ENCODE measurements at places on chromosomes 4 and X.

GRCh38 chr4:8209181-8209874, 10.2 kb downstream of the SH3TC1 start:
- no peak for DNase-seq

- no peak for DNase-seq
These were observed 1573.5 kb upstream of the TENM3 start for GRCh38 chr4:180669680-180670079.

GRCh38 chr4:93232883-93233282, 595.7 kb upstream of the ATOH1 start:
- no peak for DNase-seq

DNA sequence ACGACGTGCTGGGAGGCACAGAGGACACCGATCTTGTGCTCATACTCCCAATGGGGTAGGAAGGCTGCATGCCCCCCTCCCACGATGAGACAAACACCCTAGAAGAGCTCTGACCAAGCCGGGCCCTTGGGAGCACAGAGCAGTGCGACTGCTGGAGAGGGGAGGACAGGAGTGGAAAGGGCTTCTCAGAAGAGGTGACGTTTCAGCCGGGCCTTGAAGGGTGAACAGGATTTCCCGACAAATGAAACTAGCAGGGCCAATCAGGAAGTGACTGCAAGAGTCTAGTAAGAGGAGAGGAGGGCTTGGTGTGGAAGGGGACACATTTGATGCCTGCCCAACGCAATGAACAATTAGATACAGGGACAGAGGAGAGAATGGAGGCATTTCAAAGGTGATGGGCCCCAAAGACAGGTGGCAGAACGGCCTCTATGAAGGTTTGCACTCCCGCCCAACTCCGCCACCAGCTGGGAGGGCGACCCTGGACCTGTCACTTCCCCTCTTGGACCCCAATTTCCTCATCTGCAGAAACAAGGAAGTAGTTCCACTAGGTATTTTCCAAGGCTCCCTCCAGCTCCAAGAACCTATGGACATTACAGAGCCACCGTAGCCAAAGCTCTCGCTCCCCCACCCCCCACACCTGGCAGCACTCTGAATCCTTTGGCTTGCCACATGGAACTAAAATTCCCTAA, 3.9 kb downstream of the HCFC1 start:
- DNase-seq, result no peak

DNA sequence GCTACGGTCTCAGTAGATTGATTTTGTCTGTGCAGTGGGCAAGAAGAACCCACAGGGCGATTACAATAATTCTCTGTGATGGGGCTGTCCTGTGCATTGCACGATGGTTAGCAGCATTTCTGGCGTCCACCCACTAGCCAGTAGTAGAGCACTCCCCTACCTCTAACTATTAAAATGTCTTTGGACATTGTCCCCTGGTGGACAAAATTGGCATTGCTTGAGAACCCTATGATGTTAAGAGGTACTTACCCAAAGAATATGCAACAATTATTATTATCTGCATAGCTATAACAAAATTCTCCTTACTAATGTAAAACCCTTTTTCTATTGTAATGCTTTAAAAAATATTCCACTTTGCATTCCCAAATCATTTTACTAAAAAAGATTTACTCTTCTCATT, 109.5 kb upstream of the VCX3A start:
- DNase-seq, result no peak

GRCh38 chr4:7516773-7517144, 82.0 kb upstream of the PSAPL1 start:
- no peak for DNase-seq

- no peak for DNase-seq
These were observed 1329.1 kb downstream of the PCDH18 start for GRCh38 chr4:136203199-136203598.

GRCh38 chr4:147755561-147756295, 23.8 kb downstream of the ARHGAP10 start:
- no peak for DNase-seq

DNA sequence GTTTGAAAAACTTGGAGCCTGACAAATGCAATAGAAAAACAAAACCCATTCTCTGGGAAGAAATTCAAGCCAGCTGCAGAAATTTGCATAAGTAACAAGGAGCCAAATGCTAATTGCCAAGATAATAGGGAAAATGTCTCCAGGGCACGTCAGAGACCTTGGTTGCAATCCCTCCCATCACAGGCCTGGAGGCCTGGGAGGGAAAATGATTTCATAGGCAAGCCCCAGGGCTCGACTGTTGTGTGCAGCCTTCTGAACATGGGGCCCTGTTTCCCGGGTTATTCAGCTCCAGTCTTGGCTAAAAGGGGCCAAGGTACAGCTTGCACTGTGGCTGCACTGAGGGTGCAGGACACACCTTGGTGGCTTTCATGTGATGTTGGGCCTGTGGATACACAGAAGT, 760.4 kb upstream of the PABPC4L start:
- DNase-seq, result no peak

- DNase-seq, result no peak
These were observed 54.5 kb upstream of the GRIA2 start for GRCh38 chr4:157165935-157166610.

DNA sequence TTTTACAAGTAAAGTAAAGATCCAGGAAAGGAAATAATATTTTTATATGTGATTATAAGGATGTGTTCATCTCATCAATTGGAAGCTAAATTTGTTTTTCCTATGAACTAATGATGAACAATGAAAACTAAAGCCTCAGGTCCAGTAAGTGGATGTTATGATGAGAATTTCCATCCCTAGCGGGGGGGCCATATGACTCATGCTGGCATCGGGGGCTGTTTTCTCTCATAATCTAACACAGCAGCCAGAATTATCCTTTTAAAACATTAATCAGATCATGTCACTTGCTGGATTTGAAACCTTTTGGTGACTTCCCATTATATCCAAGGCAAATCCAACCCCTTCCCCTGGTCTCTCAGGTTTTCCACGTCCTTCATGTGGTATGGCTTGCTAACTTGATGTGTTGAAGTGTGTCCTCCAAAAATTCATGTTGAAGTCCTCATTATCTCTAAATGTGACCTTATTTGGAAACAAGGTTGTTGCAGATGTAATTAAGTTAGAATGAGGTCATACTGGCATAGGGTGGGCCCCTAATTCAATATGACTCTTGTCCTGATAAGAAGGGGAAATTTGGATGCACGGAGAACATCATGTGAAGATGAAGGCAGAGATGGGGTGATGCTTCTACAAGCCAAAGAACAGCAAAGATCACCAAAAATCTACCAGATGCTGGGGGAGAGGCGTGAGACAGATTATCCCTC, 96.8 kb downstream of the AKAP4 start:
- no peak for DNase-seq

DNA sequence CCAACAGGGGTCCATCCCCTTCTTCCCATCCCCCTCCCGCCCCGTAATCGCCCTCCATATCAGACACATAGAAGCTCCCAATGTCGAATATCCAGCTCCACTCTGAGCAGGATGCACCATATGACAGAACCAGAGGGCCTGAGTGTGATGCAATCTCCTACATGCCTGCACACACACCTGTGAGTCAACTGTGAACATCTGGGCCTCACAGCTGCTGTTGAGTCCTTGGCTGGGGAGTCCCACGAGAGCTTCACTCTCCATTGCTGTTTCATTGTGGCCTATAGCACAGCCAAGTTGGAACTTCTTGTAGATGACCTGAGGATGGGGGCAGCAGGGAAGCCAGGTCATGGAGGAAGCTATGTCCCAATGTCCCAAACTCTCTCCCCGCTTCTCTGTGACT, 8.2 kb downstream of the SLC38A5 start:
- no peak for DNase-seq

DNA sequence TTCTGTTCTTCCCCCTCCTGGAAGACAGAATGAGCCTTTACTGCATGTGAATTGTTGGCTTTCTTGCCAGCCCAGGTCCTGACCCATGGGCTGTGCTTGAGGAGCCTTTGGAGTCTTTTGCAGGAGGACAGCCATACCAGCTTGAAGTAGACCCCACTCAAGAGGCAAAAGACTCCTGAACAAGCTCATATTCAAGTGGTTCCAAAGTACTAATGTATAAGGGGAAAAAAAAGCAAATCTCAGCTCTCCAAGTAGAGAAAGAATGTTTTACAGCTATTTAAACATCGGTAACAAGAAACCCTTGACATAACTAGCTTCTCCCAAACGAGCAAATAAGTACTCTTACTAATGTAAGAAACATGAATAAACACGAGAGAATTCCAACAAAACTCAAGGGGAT, 174.9 kb upstream of the MXRA5 start:
- no peak for DNase-seq

DNA sequence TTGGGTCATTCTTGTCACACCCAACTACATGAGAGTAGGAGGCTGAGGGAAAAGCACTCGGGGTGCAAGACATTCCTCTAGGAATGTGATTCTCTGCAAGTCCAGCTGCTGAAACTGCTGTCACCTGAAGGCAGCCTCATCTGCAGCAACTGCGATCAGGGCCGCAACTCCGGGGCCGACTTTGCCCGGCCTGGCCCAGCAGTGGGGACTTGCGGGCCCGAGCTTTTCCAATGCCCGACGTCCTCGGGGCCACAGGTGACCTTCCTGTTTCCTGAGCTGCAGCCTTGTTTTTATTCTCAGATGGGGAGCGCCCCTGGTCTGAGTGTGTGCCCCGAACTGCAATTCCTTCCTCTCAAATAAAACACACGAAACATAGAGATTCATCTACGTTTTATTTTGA, 104.7 kb upstream of the NKX1-1 start:
- DNase-seq, result no peak

DNA sequence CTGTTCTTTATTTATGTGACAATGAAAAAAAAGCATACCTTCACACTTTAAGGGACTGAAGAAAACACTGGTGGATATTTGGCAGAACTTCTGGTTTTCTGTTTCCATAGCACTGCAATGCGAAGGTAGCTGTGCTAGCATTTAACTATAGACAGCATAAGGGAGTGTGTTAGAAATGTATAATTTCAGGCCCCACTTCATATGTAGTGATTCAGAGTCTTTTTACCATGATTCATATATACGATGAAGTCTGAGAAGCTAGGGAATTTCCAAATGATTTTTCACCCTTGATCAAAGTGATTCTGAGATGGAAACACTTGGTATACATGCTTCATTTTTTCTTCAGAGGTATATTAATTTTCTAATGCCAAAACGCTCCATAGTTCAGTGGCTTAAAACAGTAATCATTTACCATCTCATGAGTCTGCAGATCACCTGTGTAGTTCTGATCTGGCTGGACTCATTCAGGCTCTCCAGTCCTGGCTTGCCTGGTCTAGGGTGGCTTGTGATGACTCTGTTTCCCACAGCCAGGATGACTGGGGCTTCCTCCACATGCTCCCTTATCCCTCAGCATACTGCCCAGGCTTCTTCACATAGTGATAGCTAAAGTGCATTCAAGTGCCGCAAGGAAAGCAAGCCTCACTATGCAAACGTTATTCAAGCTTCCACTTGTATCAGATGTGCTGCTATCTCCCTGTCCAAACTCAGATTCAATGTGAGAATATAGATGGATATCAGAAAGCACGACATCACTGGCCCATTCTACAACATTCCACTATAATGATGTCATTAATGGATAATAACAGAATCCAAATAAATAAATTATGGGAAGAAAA, 790.1 kb downstream of the TECRL start:
- no peak for DNase-seq

GRCh38 chr4:1769692-1770091, 23.4 kb upstream of the FGFR3 start:
- DNase-seq, result no peak

- DNase-seq, result peak; percentile 96
These were observed 13.0 kb upstream of the SEPSECS start for GRCh38 chr4:25172961-25173915.

DNA sequence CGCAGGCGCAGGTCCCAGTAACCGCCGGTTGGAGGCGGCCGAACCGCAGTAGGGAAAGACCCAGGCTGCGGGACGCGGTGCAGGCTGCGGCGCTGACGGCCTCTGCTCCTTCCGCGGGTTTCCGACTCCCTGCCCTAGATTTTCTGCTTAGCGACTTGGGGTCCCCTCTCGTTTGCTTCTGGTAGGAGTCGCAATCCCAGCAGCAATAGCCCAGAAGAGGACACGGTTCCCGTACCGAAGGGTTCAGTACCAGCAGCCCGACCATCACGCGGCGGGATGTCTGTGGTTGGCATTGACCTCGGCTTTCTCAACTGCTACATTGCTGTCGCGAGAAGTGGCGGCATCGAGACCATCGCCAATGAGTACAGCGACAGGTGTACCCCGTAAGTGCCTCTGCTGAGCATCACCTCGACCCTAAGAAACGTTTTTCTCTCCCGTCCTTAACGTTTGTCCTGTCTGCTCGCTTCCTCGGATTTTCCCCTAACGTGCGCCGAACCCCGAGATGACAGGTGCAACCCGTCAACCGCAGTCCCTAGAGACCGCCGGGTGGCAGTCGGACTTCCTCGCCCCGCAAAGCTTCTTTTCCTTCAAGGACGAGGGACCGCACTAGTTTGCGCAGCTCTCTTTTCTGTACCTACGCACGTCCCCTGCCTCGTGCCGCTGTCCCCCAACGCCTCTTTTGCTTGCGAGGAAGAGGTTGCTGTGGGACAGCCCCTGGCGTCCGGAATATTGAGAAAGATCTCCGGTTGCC, at the start of gene HSPA4L:
Gene HSPA4L, plus strand, starts transcription at position 48 of the 751 bp plus-strand sequence. Its CDS starts 229 bp downstream, at position 277.
- DNase-seq, result peak; percentile 2

DNA sequence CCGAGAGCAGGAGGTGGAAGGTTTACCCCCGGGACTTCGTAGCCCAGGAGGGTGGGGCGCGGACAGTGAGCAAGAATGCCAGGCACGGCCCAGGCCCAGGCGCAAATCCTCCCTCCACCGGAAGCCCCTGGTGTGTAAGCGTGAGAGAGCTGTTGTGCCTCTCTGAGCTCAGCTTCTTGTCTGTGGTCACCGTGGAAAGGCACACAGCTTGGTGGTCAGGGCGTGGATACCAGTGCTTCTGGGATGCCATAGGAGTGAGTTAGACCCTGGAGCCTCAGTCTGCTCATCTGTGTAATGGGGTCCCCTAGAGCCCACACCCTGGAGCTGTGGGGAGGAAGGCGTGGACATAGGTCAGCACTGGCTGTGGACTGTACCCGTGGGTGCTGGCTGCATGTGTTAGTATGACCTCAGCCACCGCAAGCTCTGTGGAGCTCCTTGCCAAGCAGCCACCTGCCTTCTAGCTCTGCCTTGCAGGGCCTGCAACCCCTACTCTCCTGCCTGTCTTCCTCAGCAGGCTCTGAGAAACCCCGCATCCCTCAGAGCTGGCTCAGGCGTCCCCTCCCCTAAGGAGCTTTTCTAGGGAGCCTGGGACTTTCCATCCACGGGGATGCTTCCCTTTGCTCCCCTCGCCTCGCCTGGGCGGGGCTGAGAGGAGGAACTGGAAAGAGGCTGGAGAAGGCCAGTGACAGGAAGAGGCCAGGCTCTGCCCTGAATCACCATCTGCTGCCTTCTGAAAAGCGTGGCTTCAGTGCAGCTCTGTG, 28.0 kb upstream of the AFAP1 start:
- DNase-seq, result no peak

DNA sequence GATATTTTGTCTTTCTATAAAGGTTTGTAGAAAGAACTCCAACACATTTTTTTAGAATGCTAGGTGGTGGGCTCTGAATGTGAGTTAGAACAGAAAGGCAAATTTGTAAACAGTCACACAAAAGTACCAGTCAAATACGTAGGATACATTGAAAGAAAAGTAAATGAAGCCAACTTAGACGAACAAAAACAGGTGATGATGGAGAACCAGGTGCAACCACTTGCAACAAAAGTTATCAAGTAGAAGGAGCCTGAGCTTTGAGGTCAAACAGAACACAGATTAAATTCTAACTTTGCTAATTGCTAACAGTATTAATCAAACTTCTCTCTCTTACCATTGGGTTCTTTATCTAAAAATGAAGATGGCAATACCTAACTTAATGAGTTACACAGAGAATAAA, 62.7 kb upstream of the DAPP1 start:
- DNase-seq, result no peak
